ENCODE measurements at places on chromosomes 2 and 18. TPM values are rescaled to one million over a fixed set of nuclear protein-coding genes. Genes with fewer than 3 reads are reported as not detected.

The ZEB2 gene
- total RNA-seq, result 12.5 TPM

The ALPG gene
- total RNA-seq, result not detected

The CABLES1 gene
- 22.7 TPM for total RNA-seq

The GPR45 gene
- total RNA-seq, result not detected

The TDRD15 gene
- under 0.01 TPM for total RNA-seq

The LRRC30 gene
- total RNA-seq, result not detected

The REG3G gene
- not detected for total RNA-seq

The MEIS1 gene
- 10.5 TPM for total RNA-seq

The SIGLEC15 gene
- total RNA-seq, result not detected

The CPS1 gene
- total RNA-seq, result 7.2 TPM

The ABCB11 gene
- total RNA-seq, result 0.18 TPM

The ZAP70 gene
- not detected for total RNA-seq

The AOX1 gene
- 3.9 TPM for total RNA-seq

The IER3IP1 gene
- total RNA-seq, result 53.6 TPM

The NOL4 gene
- under 0.01 TPM for total RNA-seq

The CXCR4 gene
- 76.6 TPM for total RNA-seq

The TMEM178A gene
- 0.56 TPM for total RNA-seq

The LAMA1 gene
- 0.75 TPM for total RNA-seq

The CCL20 gene
- 2.1 TPM for total RNA-seq

The AUP1 gene
- 91.2 TPM for total RNA-seq

The TNFAIP6 gene
- 1.8 TPM for total RNA-seq

The KCNK3 gene
- not detected for total RNA-seq

The TRPM8 gene
- total RNA-seq, result not detected

The ASTL gene
- not detected for total RNA-seq

The NEURL3 gene
- total RNA-seq, result not detected

The CHRND gene
- total RNA-seq, result not detected

The TGFA gene
- 0.38 TPM for total RNA-seq

The MFSD2B gene
- 0.09 TPM for total RNA-seq

The CAMKMT gene
- 5.9 TPM for total RNA-seq

The CTDSP1 gene
- total RNA-seq, result 66.9 TPM

The FNDC4 gene
- total RNA-seq, result 30.1 TPM

The NLRC4 gene
- total RNA-seq, result not detected

The LRATD1 gene
- 0.27 TPM for total RNA-seq

The LIMS3 gene
- 28.2 TPM for total RNA-seq

The SERPINB4 gene
- not detected for total RNA-seq

The TCF23 gene
- total RNA-seq, result not detected

The ARHGEF33 gene
- total RNA-seq, result 0.38 TPM

The GPBAR1 gene
- under 0.01 TPM for total RNA-seq

The SERPINB2 gene
- 30.7 TPM for total RNA-seq

The TSPYL6 gene
- total RNA-seq, result not detected

The CACNB4 gene
- 0.18 TPM for total RNA-seq

The SPATA3 gene
- not detected for total RNA-seq

The IL36B gene
- not detected for total RNA-seq

The POTEJ gene
- 0.09 TPM for total RNA-seq

The DLGAP1 gene
- 0.09 TPM for total RNA-seq
